A549 treated with CpdA at 1 μM for 4 hours (cell line): ENCODE measurements at places on chromosomes 13 and 19. TPM values are rescaled to one million over a fixed set of nuclear protein-coding genes. Genes with fewer than 3 reads are reported as not detected.

ADAT3 gene
- 2.8 to 7.6 TPM (median 6.3 TPM) in 5 replicates for total RNA-seq

KCNJ14 gene
- total RNA-seq: 1.4 to 2.0 TPM (median 1.6 TPM) in 5 replicates

CD79A gene
- total RNA-seq: 0.52 to 1.3 TPM (median 1.0 TPM) in 5 replicates

DNM2 gene
- total RNA-seq: 51.4 to 60.0 TPM (median 52.3 TPM) in 5 replicates

ZNF8 gene
- total RNA-seq: 1.1 to 1.6 TPM (median 1.1 TPM) in 5 replicates

LGALS14 gene
- not detected in 5 replicates for total RNA-seq

CYP2A6 gene
- 0.07 TPM in 1 of 5 replicates, not detected in the others for total RNA-seq

ZNF723 gene
- not detected in 5 replicates for total RNA-seq

RUBCNL gene
- 0.07 to 0.11 TPM in 2 of 5 replicates, not detected in the others for total RNA-seq

PRODH2 gene
- 0.17 to 0.50 TPM (median 0.25 TPM) in 5 replicates for total RNA-seq

NLRP4 gene
- not detected in 5 replicates for total RNA-seq

OR2Z1 gene
- total RNA-seq: not detected in 5 replicates

NPAS1 gene
- total RNA-seq: 5.6 to 8.0 TPM (median 6.0 TPM) in 5 replicates

ONECUT3 gene
- total RNA-seq: 0.01 TPM in 2 of 5 replicates, not detected in the others

CEACAM8 gene
- total RNA-seq: not detected in 5 replicates

PRTN3 gene
- 0.21 to 0.36 TPM (median 0.29 TPM) in 4 of 5 replicates, not detected in the other for total RNA-seq

ZNF264 gene
- 6.8 to 8.1 TPM (median 7.5 TPM) in 5 replicates for total RNA-seq
